ENCODE measurements at places on chromosomes 2 and 18.
A peak's percentile ranks its signal among the peaks of the same experiment; 100 is the strongest.

DNA sequence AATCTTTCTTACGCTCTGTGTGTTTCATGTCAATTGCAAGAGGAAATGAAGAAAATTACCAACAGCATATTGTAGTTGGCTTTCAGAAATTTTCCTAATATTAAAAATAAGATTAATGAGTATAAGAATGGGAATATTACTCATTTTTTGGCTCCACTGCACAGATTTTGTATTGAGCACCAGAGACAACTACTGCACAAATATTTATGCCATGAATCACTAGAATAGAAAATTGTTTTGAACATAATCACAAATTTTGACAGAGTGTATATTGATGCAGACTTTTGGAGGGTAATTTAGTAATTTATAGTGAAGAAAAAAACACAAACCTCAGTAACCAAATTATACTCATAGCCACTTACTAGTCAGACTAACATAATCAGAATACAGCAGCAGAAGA, 118.3 kb downstream of the DOK6 start:
- DNase-seq: no peak

- DNase-seq: peak; percentile 34
Measured at GRCh38 chr2:68723181-68723580, 11.4 kb upstream of the ARHGAP25 start.

DNA sequence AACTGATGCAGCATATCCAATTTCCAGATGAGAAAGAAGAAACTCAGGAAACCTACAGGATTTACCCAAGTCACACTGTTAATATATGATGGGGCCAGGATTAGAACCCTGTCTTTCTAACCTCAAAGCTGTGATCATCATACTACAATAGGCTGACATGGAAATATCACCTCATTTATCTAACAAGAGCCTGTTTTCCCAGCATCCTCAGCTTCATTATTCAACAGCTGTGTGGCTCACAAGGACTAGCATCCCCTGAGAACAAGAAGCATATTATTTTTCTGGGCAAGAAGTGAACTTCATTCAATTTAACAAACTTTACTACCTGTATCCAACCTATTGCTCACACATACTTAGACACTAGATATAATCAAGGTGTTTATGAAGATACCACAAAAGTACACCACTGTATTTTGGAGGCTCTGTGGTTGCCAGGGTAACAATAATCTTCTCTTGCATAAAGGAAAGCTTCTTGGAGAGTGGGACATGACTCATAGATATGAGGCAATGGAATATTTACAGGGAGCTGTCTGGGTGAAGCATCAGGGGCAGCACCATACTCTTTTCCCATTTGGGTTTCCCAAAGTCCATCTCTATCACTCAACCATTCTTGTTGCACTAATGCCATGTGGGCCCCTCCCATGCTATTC, 218.2 kb downstream of the RAD51AP2 start:
- DNase-seq: no peak

GRCh38 chr2:218015586-218016521, 13.1 kb upstream of the TNS1 start:
- no peak for DNase-seq

DNA sequence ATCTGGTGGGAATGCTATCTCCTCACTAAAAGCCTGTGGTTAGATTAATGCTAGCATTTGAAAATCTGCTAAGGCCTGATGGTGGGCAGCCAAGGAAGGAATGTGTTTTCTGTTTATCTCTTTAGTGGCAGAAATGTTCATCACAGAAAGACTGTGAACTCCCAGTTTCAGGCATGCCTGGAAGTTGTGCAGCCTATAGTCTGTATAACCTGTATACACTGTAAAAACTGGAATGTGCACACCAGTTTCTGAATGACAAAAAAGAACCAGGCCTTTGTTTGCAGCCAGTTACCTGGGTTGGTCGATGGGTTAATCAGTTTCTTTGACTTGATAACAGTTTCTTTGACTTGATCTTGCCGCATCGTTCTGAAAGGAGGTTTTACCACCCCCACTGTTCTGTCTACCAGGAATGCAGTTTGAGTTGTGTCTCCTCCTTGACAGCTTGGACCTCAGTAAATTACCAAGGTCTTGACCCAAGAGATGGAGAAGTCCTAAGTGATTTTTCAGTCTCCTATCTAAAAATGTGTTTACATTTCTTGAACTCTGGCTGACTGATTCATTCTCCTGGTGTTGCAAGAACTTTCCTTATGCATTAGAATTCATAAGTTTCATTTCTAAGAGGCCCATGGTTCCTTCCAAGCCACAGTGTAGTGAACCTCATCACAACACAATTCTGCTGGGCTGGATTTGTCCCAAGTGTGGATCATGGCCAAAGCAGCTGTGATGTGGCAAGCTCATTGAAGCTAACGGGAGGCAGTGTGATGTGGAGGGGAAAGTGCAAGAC, 62.2 kb downstream of the KIAA2012 start:
- DNase-seq: no peak

- no peak for DNase-seq
Measured at GRCh38 chr18:25470062-25470461, 118.1 kb upstream of the ZNF521 start.

- no peak for DNase-seq
Measured at GRCh38 chr2:169185711-169186110, 116.3 kb downstream of the DHRS9 start.

GRCh38 chr18:25544546-25545287, 192.8 kb upstream of the ZNF521 start:
- no peak for DNase-seq
